Effector CD8-positive, alpha-beta T cell (primary cell): ENCODE measurements at places on chromosomes 16 and 17.
A peak's percentile ranks its signal among the peaks of the same experiment; 100 is the strongest.

- DNase-seq = no peak
Measured at GRCh38 chr17:27106347-27106981, 187.4 kb upstream of the WSB1 start.

DNA sequence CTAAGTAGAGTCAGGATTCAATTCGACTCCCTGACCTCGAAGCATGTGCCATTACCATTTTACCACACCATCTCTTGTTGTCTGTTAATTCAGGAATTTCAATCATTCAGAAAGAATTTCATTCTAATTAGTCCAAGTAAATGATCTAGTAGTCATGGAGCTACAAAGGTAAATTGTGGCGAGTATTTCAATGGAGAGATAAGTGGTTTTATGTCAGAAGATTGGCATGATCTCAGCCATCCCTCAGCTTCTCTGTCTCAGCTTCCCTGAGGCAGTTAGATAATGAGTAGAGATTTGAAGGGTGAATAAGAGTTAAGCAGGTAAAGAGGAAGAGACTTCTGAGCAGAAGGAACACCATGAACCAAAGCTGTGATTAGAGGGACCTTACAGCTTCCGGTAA, 93.6 kb downstream of the HS3ST4 start:
- no peak for DNase-seq

DNA sequence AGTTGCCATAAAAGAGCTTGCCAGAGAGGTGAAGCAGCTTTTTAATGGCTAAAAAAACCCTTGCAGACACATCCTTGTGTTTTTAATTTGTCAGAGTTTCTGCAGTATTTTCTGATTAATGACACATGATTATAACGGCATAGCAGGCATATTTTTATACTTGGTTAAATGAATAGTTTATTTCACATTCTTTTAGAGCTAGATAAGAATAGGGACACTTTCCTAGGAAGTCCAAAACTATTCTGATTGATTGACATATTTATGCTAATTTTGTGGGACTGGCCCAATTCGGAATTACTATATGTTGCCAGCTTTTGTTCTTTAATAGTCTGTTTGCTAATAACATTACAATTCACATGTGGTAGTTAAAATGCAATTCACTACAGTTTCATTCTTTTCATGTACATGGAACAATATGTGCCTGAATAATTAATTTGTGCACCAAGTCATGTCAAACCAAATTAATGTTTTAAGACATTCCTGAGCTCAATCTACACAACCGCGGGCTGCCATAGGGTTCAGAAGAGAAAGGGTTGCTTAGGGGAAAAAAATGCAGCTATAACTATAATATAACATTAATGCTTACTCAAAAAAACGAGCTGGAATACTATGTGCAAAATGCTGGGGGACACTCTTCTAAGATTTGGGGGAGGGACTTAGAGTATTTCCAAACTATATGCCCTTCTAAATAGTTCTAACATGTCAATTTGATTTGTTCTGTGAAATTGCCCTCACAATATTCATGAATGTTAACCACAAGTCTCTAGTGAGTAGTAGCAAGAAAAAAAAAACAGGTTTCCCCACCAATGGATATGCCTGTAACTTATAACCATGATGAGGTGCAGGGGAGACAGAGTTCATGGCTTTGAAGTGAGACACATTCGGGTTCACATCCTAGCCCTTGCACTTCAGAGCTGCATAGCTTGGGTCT, 305.4 kb downstream of the CEP112 start:
- DNase-seq = no peak

- peak; percentile 50 for DNase-seq
Measured at GRCh38 chr17:51166198-51166986, at the start of gene NME2. Gene NME2, plus strand, starts transcription at chr17:51166411. Its CDS starts 420 bp downstream, at chr17:51166831.

GRCh38 chr16:31916056-31916488, 42.5 kb downstream of the ZNF267 start:
- DNase-seq = no peak

DNA sequence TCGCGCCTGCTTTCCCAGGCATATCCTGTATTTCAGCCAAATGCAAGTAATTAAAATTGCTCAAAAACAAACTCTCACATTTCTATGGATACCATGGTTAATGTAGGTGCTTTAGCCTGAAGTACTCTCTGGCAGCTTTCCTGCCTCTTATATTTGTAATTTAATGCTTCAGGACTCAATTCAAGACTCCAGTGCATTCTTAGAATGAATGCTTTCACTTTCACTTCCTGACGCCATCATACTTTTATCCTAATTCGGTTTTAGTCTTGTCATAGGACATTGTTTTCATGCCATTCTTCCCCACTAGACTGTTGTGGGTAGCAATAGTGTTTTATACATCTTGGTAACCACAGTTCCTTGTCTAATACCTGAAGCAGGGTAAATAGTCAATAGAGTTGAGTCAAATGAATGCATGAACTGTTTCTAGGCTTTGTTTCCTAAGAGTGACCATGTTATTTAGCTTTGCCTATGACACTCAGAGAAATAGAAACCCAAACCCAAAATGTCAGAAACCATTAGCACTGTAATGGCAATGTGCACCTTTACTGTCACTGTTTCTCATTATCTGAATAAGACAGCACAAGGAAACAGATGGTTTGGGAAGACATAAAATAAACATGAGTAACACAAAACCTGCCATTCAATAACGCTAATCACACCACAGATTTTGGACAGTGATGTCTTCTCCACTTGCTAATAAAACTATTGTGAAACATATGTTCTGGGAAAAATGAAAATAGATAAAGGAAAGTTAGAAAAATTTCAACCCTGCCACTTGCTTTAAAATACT, 705.5 kb downstream of the CDH11 start:
- DNase-seq = no peak

- DNase-seq = peak; percentile 39
Measured at GRCh38 chr16:88941913-88942909, 34.8 kb downstream of the CBFA2T3 start.

DNA sequence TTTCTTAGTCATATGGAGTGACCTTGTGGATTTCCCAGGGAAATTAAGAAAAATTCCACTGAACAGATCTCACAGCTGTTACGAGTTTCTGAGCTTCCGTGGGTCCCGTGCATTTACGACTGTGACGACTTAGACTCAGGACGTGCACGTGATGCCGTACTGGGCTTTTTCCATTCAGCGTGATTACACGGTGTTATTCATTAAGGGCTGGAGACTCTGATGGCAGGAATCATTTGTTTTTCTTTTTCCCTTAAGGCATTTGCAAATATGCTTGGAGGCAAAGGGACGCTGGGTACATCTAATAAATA, 57.2 kb downstream of the TBC1D16 start:
- no peak for DNase-seq
